Hematopoietic multipotent progenitor cell treated with erythropoietin and hydrocortisone succinate and interleukin-3 and kit ligand, for 8 days (in vitro differentiated cells): ENCODE measurements at places on chromosomes 12 and 14.
A peak's percentile ranks its signal among the peaks of the same experiment; 100 is the strongest.

GRCh38 chr12:128069359-128069997 is 197.5 kb upstream of the TMEM132C start:
- DNase-seq = peak; percentile 50

DNA sequence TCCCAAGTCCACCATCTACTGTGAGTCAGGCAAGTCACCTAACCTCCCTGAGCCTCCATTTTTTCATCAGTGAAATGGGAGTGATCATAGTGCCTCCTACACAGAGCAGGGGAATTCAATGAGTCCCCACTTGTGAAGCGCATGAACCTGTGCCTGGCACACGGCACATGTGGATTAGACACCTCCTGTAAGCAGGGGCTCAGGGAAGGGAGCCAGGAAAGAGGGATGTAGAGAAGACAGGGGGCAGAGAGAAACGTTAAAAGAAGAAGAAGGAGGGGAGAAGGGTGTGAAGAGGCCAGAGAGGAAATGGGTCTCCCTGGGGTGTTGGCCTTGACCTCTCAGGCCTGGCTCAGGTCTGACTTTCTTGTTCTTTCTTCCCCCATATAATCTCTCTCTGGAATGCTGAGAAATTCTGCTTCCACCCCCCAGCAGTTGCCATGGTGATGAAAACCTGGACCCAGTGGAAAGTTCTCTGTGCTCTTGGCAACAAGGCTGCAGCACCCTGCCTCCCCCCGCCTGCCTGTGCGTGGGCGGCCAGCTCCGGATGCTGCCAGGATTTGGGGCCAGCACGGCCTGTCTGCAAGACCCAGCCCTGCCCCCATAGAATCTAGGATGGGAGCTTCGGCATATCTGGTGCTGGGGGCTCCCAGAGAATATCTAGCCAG is 94.5 kb downstream of the CALM1 start:
- DNase-seq = no peak

DNA sequence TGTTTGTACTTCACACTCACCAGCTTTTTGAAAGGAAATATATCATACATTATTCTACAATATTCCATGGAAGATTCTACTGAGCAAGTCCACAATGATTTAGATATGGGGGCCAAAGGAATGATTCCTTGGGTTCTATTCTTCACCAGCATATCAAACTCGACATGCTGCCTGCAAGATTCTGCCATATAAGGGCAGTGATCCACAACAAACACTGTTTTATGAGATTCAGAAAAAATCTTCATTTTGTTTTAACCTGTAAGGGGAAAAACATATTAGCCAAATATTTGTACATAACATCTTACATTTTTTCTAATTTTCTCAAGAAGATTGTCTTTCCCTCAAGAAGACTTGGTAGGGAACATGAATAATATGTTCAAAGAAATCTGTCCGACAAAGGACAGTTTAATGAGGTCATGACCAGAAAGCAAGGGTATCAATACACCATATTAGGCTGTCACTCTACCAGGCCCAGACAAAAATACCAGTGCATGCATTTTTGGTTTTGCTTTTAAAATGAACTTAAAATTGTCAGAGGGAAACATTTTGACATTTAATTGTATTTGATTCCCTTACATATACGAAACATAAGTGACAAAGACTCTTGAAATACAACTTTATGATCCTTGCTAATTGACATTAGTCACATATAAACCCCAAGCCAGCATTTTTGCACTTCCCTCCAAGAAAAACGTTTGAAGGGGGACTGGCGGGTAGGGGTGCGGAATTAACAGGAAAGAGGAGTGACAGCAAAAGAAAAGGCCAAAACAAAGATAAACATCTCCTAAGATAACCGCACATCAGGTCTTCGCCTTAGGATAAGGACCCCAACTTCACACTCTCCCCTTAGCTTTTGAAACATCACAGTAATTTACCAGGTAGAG is 980 bp downstream of the INTS13 start:
- no peak for DNase-seq

DNA sequence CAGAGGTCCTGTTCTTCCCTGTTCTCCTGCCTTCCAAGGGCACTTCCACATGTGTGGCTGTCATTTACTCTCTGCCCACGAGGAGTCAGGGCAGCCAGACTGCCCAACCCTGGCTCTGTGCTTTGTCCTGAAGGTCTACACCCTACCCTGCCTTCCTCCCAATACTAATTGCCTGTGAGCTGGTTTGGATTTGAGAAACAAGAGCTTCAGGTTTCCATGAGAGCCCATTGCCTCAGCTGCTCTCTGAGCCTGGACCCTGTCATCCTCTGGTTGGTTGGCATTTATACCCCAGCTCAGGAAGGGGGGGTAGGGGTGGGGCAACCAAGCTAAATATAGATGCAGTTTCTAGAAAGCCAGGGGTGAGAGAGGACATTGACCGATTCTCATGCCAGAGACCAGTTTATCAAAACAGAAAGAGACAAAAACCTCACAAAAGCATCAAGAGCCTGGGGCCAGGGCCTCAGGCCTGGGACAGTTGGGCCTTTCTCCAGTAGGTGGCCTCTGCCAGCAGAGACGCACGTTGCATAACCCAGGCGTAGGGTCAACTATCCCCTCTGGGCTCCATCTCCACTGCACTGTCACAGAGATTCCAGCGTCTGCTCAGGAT is 34.5 kb downstream of the VDR start:
- peak; percentile 11 for DNase-seq

GRCh38 chr12:46413368-46413767 is 40.8 kb upstream of the SLC38A2 start:
- no peak for DNase-seq

- DNase-seq = no peak
Measured at GRCh38 chr14:79992407-79993198, 218.7 kb downstream of the DIO2 start.

- DNase-seq = peak; percentile 47
Measured at GRCh38 chr12:117587631-117588287, 226.3 kb upstream of the NOS1 start.

- no peak for DNase-seq
Measured at GRCh38 chr12:70185301-70185700, 57.9 kb upstream of the CNOT2 start.

GRCh38 chr12:80681287-80681686 is 26.1 kb upstream of the MYF6 start:
- no peak for DNase-seq

DNA sequence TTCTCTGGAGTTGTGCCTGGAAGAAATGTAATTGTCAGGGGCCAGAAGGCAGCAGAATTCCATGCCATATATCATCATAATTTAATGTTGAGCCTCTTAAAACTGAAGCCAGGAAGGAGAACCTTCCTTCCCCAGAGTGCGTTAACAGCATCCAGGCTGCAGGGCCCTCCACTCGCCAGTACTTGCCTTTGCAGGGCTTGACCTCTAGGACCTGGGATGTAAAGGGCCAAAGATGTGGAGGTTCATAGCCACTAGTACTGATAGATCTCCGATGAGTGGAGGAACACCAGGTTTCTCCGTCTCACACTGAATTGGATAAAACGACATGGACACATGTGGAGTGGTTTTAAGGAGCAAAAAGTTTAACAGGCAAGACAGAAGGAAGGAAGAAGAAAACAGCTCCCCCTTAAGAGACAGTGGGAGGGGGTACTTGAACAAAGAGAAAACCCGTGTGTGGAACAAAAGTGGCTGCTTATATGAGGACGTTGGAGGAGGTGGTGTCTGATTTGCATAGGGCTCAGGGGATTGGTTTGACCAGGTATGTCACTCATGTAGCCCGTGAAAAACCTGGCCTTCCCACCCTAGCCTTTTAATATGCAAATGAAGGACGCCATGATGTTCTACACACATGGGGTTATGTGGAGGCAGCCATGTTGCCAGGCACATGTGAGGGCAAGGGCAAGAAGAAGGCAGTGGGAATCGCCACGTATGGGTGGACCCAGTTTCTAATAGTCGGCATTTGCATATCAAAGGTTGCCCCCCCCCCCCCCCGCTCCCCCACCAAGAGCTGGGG is 38.8 kb upstream of the WSCD2 start:
- DNase-seq = no peak

DNA sequence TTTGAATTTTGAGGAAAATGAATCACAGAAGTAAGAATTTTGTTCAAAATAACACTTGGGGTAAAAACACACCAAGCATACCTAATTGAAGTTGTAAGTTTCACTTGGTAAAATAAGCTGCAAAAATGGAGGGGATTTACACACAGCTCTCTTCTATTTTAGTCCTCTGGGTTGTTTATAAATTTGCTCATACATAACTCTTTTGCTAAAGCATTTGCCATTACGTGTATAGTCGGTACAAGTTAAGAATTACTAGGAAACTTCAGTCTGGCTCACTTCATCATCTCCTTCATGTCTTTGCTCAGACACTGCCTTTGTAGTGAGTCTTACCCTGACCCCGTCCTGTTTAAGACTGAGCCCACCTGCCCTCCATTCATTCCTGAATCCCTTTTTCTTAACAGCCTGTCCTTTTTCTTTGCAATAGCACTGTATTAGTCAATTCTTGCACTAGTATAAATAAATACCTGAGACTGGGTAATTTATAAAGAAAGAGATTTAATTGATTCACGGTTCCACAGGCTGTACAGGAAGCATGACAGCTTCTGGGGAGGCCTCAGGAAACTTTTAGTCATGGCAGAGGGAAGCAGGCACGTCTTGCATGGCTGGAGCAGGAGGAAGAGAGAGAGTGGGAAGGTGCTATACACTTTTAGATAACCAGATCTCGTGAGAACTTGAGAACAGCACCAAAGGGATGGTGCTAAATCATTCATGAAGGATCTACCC is 451.1 kb downstream of the PCNX1 start:
- DNase-seq = no peak

DNA sequence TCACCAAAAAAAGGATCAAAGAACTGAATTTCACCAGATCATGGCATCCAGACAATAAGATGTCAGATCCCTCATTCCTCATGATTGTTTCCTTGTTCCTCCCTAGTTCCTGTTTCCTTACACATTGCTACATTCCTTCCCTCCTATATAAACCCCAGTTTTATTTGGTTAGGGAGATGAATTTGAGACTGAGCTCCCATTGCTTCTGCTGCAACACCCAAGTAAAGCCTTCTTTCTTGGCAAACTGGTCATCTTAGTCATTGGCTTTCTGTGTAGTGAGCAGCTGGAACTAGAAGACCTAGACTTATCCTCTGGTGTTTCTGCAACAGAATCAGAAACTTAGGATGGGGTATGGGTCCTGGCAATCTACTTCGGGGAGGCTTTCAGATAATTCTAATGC is 217.9 kb downstream of the NOVA1 start:
- no peak for DNase-seq

GRCh38 chr12:88579601-88580050 is 645 bp downstream of the KITLG start:
- DNase-seq = no peak

- DNase-seq = no peak
Measured at GRCh38 chr12:3036901-3037600, 40.1 kb upstream of the TSPAN9 start.

- no peak for DNase-seq
Measured at GRCh38 chr14:77084985-77085384, 13.1 kb upstream of the CIPC start.

- no peak for DNase-seq
Measured at GRCh38 chr12:103855896-103856657, 15.0 kb upstream of the NT5DC3 start.

DNA sequence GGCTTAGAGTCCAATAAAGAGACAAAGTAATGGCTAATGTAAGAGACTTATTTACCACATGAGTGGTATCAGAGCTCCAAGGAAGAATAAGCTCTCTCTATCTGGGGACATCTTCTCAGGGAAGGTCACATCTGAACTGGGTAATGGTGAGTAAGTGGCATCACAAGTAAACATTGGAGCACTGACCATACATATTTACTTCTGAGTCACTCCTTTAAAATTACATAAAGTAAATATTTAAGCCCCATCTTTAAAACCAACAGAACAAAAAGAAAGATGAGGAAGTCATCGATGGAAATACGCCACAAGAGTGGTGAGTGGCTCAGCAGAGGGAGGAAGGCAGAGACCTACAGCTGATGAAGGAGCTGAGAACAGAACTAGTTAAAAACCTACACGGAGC is 159.9 kb downstream of the DUSP6 start:
- no peak for DNase-seq

DNA sequence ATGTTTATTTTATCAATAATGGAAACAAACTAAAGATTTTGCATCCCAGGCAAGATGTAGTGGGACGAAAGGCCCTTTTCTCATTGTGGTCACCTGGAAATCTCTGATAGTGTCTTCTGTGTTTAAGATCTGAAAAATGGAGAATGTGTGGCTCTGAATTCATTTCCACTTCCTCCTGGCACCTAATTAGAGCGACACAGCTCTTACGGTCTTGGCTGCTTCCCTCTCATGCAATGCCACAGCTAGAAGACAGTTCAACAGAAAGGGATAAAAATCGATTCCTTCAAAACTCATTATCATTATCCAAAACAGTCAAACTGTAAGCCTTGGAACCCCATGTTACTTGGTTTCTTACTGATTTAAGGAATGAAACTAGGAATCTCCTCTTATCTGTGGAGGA is 9.3 kb downstream of the ST8SIA1 start:
- DNase-seq = no peak

- DNase-seq = peak; percentile 84
Measured at GRCh38 chr12:51246254-51246853, 7.7 kb downstream of the DAZAP2 start.

DNA sequence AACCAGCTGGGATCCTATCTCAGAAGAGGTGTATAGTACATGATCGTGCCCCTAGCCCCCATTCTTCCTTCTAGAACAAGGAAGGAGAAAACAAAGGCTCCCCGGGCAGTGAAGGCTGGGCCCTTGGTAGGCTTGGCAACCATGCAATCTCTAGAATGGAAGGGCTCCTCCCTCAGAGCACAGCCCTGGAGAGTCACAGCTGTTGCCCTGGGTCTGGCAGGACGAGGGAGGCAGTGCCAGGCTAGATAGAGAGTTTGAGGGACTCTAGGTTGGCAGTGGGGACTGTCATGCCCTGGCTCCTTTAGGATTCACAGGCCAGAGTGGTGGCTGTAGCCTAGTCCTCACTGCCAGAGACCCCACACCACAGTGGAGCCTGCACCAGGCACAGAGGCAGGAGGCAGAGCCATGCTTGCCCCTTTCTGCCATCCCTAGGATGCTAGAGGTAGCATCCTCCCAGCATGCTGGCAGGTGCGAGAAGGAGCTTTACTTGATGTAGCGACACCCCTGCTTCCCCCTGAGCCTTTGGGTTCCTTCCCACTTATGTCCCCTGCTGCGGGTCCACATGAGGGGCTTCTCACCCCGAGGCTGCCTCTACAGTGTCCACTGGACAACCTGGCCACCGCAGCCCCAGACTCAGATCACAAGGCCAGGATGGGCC is 33.4 kb upstream of the CIPC start:
- no peak for DNase-seq

DNA sequence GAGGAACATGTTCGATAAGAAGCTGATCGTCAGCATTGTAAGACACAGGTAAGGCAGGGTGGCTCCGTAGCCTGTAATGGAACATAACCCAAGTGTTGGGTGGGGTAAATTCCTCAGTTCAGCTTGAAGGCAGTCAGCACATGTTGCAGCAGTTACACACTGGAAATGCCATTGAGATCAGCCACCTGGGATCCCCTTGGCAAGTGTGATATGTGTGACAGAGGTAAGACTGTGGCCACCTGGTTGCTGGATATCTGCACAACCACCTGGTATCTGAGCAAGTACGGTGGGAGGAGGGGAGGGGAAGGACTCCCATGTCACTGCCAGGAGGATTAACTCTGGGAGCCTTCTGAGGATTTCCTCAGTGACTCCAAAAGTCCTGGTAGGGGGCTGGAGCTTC is 158.0 kb upstream of the CAND1 start:
- no peak for DNase-seq

- DNase-seq = no peak
Measured at GRCh38 chr12:75856235-75856634, 175.3 kb downstream of the PHLDA1 start.

- no peak for DNase-seq
Measured at GRCh38 chr12:52251367-52252051, 18.5 kb downstream of the KRT7 start.

- DNase-seq = no peak
Measured at GRCh38 chr12:18646286-18646890, 91.4 kb downstream of the PLCZ1 start.
